Left lung (tissue), 14 donors: ENCODE measurements at places on chromosomes 1 and 21.

- peak; percentile 91 for DNase-seq
These were observed at the start of gene CNKSR1 for GRCh38 chr1:26177182-26177684. Gene CNKSR1, plus strand, starts transcription at chr1:26177491. Its CDS starts 57 bp downstream, at chr1:26177548.

- no peak for DNase-seq
These were observed 26.5 kb upstream of the SLC35A3 start for GRCh38 chr1:99943223-99943794.

- DNase-seq = peak; percentile 75
These were observed 8.6 kb downstream of the MORN1 start for GRCh38 chr1:2382621-2383361.

GRCh38 chr1:161225534-161226319, at the start of gene TOMM40L:
Gene TOMM40L, plus strand, starts transcription at chr1:161226060. Its CDS starts 430 bp downstream, at chr1:161226490.
- peak; percentile 94 for DNase-seq

GRCh38 chr1:62621907-62622306, 24.6 kb downstream of the ANGPTL3 start:
- peak; percentile 5 for DNase-seq

DNA sequence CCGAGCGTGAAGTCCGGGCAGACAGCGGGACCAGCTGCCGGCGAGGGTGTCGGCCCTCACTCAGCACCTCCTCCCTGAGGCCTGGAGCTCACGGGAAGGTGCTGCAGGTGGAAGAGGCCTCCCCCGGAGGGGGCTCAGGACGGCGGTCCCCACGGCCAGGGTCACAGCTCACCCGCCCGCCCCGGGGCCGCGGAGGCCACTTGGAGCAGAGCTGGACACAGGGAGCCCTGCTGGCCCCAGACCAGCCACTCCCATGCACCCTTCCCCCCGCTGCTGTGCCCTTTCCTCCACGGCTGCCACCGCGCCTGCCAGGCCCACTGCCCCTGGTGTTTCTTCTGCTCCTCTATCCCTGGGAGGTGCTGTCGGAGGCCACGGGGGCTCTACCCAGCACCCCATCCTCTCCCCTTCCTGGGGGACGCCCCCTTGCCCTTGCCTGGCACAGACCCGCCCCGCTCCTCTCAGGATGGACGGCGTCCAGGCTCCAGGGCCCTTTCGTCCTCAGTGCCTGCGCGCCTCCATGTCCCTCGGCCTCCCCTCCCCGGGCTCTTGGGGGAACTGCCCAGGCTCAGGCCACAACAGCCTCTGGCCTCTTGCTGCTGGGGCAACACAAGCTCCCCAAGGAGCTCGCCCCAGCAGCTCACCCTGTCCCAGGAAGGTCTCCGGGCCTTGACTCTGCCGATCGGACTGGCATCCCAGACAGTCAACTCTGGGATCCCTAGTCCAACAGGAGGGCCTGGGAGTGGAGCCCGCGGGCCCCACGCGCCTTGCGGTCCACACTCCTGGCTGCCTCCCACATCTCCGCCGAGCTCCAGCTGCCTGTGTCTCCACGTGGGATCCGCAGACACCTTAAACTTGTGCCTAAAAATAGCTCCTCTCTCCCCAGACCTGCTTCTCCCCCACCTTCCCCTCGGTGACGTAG, 4.1 kb downstream of the TMEM240 start:
- no peak for DNase-seq

DNA sequence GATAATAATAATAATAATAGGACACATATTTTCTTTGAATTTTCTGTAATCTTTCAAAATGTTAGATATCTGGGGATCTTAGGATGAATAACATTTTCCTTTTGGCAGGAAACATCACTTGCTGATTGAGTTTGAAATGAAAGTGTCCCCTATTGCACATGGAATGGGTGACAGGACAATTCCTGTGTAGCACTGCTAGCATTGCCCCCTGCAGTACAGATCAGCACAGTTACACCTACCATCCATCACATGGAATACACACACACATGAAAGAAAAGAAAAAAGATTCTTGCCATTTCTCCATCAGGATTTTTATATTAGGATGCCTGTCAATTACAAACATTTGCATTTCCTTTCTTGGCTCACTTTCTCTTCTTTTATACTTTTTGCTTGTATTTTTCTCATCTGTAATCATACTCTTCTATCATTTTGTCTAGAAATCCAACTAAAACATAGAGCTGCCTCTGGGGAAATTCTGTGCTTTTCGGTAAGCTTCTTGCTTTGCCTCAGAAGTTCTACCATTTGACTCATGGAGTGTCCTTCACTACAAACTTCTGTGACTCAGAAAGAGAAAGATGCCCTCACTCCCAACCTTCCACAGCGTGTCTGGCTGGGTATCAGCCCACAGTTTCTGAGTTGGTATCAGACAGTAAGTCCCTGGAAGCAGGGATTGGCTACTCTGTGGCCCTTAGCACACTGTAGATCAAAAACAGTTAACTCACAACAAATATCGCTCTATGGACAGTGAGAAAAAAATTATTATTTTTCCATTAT, 641.2 kb downstream of the PTPRC start:
- DNase-seq = no peak

GRCh38 chr1:18337757-18338156, 143.0 kb upstream of the KLHDC7A start:
- DNase-seq = no peak

GRCh38 chr1:24963099-24963872, 33.2 kb upstream of the RUNX3 start:
- no peak for DNase-seq

DNA sequence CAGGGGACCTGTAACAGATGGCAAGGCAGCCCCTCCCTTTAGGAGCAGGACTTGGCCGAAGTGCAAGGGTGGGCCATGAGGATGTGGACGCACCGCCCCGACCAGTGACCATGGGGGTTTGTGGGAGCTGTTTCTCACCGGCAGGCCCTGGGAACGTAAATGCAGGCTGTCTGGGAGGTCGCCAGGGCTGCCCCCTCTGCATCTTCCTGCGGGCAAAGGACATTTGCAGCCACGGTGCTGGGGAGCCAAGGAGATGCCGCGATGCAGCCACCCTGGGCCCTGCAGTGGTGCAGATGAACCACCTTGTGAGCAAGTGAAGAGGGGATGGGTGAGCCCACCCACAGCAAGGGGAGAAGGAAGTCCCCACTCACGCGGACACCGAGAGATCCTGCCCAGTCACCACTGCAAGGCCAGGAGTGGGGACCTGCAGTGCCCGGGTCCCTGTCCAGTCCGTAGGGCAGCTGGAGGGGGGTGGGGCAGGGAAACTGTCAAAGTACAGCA, 121.1 kb downstream of the SIK1 start:
- peak; percentile 21 for DNase-seq

DNA sequence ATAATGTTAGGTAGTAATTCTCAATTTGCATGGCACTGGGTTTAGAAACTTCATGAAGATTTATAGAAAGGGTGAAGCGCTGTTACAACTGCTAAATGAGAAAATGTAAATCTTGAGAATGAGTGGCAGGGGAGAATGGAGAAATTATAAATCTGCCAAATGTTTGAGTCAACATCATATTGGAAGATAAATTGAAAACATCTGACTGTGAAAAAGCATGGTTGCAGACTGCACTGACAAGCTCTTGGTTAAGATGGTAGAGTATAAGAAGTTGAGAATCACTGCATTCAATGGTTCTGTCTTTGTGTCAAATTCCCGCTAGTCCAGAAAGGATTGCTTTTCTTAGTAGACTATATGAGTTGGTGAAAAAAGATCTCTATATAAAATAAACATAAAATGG, 113.3 kb upstream of the DUSP10 start:
- no peak for DNase-seq

- no peak for DNase-seq
These were observed 10.3 kb upstream of the PADI6 start for GRCh38 chr1:17361687-17362086.

DNA sequence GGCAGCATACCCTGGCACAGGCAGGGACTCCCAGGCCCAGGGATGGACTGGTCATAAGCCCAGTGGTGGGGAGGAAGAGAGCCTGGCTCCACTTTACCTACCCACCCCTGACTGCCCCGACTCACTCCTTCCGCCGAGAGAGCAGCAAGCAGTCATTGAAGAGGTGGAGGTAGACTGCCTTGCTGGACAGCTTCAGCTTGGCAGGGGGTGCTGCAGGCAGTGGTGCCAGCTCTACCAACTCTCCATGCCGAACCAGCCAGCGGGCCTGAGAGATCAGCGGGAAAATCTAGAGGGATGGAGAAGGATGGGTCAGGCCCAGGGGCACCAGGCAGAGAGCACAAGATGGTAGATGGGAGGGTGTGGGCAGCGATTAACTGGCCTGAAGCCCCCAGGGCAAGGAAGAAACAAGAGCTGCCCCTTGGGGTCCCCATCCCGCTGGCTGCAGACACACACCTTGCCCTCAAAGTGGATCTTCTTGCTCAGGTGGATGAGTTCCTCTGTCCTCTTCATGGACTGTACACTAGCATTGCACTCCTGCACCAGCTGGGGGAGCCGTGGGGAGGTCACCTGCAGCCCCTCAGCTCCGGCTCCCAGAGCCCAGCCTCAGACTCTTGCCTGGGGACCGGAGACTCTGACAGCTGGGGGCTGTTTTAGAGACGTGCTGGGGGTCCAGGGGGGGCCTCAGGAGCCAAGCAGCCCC, 7.7 kb downstream of the ARHGEF19 start:
- no peak for DNase-seq

GRCh38 chr21:34771512-34772028, 102.8 kb downstream of the CLIC6 start:
- no peak for DNase-seq

DNA sequence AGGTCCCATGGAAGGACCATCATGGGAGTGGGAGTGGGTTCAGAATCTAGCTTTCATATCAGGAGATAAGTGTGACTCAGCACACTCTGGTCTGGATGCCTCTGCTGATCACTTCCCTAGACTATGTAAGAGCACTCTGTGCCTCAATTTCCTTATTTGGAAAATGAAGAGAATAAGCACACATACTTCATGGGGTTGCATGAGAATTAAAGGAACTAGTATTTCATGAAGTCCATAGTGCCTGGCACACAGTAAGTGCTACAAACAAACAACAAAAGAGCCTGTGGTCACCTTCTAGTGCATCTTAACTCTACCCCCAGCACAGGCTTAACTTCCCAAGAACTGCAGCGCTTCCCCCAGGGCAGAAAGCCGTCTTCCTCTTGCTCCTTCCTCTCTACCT, 9.6 kb upstream of the IL20 start:
- DNase-seq = no peak

- DNase-seq = no peak
These were observed 82.9 kb downstream of the HSPA13 start for GRCh38 chr21:14300074-14300473.

- no peak for DNase-seq
These were observed 33.1 kb upstream of the DMBX1 start for GRCh38 chr1:46456411-46456963.

- DNase-seq = no peak
These were observed 30.1 kb downstream of the PALMD start for GRCh38 chr1:99675994-99676393.

DNA sequence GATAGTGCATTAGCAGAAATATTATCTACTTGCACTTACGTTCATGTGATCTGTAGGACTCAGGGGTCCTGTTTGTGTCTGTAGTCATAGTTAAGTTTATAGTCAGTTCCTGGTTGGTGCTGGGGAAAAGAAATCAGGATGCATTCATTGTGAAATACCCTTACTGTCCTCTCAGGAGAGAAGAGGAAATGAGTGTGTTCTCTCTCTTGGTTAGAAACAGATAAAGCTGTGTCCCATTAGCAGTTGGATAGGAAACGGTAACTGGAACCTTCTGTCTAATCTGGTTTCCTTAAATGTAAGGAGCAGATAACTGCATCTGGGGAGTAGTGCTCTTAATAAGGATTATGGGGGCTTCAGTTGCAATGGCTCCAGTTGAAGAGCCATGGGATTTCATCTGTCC, 8.9 kb downstream of the SDCCAG8 start:
- no peak for DNase-seq

GRCh38 chr1:160884579-160884978, 401 bp downstream of the ITLN1 start:
- peak; percentile 11 for DNase-seq

GRCh38 chr1:218348628-218349071, 3.5 kb downstream of the TGFB2 start:
- no peak for DNase-seq

- no peak for DNase-seq
These were observed 1.8 kb upstream of the LIN9 start for GRCh38 chr1:226310637-226311195.

DNA sequence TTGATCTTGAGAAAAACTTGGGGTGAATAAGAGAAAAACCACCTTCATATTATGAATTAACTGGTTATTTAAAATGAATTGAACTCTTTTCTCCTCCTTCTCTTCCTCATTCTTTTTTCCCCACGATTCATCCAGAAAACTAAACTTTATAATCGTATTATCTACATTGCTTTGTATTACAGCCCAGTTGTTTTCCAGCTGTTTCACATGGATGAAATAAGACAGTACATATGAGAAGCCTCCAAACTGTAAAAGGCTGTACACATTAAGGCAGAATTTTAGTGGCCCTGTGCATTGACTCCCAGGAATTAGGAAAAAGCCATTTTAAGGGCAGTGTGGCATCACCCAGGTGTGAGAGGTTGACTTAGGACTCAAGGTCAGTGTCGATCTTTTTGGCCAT, 80.3 kb upstream of the PGBD5 start:
- no peak for DNase-seq

DNA sequence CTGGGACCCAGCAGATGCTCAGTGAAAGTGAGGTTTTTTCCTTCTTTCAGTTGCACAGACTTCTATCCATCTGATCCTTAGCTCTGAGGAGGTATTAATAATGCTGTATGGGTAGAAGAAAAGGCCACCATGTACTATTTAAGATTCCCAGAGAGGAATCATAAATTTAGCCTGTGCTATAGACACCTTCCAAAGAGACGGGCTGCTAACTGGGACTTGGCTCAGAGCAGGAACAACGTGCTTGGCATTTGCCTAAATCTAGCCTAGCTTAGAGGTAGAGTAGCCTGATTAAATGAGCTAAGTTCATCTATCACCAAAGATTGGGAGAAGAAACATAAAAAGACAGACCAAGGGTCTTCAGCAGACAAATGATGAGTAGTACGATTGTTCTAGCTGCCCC, 176.9 kb upstream of the BEND5 start:
- no peak for DNase-seq

DNA sequence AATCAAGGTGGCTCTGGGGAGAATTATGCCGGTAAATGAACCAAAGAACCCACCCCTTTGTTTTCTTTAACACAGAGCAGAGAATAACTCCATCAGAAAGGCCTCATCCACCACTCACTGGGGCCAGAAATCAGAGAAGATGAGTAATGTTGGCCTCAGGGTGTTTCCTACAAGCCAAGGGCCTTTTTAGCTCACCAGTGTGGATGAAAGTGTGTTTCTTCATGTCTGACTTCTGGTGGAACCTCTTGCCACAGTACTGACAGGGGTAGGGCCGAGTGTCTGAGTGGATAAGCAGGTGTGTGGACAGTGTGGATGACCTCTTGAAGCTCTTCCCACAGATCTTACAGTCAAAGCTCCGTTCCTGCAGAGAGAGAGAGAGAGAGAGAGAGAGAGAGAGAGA, 8.3 kb downstream of the GFI1 start:
- no peak for DNase-seq

DNA sequence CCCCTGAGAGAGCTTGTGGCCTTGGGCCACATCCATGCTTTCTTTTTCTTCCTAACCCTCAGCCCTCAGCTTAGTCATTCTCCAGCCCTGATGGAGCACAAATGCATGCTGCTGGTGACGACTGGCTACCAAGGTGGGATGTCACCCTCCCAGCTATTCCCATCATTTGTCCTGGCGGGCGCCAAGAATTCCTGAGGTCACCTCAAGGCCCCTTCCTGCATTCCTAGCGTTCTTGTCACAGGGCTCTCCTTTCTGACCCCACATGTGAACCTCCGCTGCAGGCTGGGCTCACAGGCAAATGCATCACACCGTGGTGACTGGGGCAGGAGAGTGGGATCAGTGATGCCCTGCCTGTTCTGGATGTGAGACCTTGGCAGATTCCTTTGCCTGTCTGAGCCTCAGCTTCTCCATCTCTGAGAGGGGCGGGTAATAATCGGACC, 53.4 kb upstream of the IFFO2 start:
- no peak for DNase-seq

- no peak for DNase-seq
These were observed 62.8 kb downstream of the OVGP1 start for GRCh38 chr1:111364690-111365089.
